ENCODE measurements at places on chromosomes 5 and 9.

DNA sequence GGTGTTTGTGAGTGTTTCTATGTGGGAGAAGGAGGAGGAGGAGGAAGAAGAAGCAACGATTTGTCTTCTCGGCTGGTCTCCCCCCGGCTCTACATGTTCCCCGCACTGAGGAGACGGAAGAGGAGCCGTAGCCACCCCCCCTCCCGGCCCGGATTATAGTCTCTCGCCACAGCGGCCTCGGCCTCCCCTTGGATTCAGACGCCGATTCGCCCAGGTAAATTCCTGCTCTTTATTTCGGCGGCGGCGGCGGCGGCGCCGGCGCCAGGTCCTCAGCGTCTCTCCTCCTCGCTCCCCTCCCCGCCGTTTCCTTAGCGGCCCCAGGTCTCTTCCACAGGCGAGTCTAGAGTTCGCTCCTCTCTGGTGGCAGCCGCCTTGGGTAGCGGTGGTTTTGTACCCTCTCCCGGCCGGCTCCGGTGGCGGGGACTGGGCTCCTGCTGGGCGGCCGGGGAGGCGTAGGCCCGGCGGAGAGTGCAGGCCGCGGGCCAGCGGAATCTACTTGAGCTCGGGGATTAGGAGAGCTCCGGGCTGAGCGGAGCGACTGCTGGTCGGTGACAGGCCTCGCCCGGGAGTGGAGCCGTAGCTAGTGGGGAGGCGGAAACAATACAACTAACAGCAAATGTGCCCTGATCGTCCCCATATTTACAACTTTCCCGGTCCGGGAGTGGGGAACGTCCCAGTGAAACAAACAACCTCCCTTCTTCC, 547 bp downstream of the NIPBL start:
- peak; percentile 42 for DNase-seq

- no peak for DNase-seq
These were observed 108.3 kb downstream of the DRD1 start for GRCh38 chr5:175335691-175336090.

DNA sequence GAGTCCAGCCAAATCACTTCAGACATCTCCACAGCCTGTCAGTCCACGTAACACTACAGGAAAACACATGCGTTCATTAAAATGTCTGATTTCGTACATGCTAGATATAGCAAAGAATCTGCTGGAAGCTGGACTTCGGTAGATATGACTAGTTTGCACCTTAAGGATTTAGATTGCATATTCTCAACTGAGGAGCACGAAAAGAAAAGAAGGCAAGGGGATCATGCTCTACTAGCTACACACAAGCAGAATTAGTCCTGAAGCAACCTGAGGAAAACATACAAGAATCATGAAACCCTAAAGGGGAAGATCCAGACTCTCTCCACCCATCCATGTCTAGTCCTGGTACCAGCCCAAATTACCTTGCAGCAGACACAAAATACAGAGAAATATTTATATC, 36.1 kb upstream of the SSBP2 start:
- no peak for DNase-seq

DNA sequence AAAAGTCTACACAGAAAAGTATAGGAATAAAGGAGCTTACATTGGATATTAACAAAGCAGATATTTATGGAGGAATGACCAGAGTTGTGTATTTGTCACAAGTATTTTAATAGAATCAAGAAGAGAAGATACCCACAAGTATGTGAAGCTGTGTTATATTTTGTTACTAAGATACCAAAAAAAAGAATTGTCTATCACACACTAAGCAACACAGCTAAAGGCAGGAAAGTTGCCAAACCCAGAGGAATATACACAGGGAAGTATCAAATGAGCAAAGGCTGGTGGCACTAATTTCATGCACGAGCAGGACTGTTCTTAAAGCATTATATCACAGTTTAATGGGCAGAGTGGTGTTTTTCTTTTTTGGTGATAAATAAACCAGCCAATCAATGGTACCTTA, 30.9 kb upstream of the RAI14 start:
- DNase-seq = no peak

DNA sequence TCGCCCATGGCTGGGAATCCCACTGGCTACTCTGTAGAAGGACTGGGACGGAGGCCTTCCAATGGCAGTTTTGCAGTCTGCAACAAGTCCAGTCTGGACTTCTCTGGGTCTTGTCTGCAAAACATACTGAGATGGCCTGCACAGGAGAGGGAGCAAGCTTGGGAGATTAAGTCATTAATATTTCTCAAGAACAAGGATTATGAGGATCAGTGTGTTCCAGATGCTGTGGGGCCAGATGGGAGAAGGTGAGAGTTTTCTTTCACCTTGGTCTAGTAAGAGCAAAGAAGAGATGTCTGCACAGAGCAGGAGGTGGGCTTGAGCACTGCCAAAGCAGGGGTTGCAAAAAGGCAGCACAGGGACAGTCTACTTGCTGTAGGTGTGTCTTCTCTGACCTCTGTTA, at the start of gene PDE6A:
Gene PDE6A (minus strand): TSS at position 128 of the 400 bp plus-strand sequence. CDS start 120 bp downstream, at position 8.
- no peak for DNase-seq

DNA sequence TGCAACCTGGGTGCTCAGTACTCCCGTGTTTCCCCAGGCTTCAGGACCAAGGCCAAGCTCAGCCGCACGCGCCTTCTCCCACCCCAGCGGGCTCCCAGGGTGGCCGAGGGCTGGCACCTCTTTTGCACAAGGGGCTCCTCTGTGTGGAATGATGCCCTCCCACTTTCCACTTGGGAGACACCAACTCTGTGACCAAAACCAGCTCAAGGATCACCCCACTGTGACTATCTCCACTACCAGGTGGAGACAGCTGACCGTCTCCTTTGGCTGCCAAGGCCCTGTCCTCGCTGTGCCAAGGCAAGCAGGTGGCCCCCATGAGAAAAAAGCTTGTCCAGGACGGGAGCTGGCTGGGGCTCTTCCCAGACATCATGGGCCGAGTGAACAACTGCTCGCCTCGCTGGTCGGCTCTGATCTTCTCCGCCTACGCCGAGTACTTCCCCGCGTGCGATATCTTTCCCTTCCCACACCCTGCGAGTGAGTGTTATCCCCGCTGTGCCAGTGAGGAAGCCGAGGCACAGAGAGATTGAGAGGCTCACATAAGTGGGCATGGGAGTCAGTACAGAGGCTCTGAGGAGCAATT, 132.8 kb downstream of the ZNF354C start:
- DNase-seq = no peak

- no peak for DNase-seq
These were observed 18.4 kb downstream of the BASP1 start for GRCh38 chr5:17235731-17236330.
